GM13977 (cell line): ENCODE measurements at places on chromosomes 1 and 21.

DNA sequence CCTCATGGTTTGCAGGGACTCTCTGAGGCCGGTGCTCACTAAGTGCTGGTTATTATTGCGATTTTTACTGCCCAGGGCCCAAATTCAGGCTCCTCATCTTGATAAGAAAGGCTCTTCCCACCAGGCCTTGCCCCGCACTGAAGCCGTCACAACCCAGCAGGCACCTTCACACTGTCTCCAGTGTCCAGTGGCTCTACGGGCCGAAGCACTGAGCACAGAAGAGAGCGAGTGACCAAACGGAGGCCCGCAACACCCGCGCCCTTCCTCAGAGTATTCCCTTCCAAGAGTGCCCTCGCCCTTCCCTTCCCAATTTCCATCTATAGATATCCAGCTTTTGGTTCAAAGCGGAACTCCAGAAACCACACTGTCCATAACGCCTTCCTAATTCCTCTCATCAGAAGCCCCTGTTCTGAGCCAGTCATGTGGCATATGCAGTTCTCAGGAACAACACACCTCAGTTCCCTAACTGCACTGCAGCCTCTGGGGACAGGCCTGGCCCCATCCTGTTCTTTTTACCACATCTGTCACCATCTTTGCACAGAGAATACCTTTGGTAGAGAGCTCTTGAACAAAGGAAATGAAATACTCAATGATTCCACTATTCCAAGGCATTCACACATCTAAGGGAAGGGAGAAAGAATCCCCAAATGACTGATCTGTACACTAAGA, 15.1 kb downstream of the FALEC start:
- DNase-seq = no peak

DNA sequence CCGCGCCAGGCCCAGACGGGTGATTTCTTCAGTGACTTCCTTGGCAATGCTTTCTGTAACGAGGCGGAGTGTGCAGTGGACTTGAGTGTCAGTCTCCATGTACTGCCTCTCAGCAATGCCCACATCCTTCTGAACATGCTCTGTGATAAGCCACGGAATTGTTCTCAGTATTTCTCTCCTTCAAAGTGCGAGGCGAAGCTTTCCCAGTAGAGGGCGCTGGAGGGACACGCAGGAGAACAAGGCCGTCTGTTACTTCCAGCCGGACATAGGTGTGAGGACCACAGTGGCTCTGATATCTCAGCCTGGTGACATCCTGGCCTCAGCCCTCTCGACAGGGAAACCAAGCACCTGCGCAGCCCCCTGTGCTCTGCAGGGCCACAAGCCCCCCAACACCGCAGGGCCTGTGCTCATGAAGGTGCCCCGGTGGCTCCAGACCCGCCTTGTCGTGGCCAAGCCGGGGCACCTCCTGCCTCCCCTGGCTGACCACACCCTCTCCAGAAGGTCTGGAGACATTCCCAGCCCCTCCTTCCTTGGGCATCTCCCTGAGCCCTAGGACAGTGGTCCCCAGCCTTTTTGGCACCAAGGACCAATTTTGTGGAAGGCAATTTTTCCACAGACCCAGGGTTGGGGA, 46.1 kb upstream of the BACE2 start:
- DNase-seq = no peak

- DNase-seq = peak; percentile 97
These were observed at the start of gene MCL1 for GRCh38 chr1:150579110-150579944. MCL1 (minus strand) TSS chr1:150579610; CDS start chr1:150579530, 80 bp downstream.

GRCh38 chr1:79204779-79205479, 198.4 kb upstream of the ADGRL4 start:
- DNase-seq = no peak

- no peak for DNase-seq
These were observed 14.0 kb downstream of the KRTAP21-2 start for GRCh38 chr21:30733026-30733425.

DNA sequence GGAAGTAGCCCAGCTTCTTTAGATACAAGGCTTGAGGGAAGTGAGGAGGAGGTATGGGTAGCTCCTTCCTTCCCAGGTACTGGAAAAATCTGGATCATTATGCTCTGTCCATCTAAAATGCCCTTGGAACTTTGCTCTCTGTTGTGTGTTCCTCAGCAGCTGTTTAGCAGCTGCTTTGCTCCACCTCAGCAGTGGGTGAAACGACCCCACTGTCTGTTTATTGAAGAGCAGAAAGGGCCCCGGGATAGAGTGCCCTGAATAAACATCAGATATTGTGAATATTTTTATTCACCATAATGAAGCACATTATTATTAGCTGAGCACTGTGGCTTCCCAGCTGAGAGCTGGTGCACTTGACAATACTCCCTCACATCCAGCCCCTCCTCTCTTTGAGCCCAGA, 237.9 kb downstream of the PBX1 start:
- DNase-seq = no peak

GRCh38 chr1:165632152-165632469, 1.1 kb downstream of the MGST3 start:
- DNase-seq = no peak

- DNase-seq = no peak
These were observed 13.3 kb upstream of the PLCH2 start for GRCh38 chr1:2462819-2463218.

DNA sequence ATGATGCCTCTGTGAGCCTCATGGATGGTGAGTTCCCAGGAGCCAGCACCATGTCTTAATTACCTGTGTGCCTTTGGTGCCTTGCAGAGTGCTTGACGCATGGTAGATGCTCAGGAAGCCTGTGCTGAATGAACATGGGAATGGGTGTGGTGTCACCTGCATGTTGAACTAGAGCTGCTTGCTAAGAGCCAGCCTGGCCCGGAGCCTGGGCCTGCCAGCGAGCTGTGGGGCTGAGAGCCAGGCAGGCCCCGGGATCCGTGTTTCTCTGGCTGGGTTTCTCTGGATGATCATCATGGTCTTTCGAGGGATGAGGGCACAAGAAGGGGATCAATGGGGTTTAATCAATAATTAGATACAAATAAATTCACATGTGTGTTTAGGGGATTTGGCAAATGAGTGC, 6.7 kb upstream of the TEX35 start:
- no peak for DNase-seq

- no peak for DNase-seq
These were observed 90.7 kb downstream of the VPS13D start for GRCh38 chr1:12320486-12320885.

DNA sequence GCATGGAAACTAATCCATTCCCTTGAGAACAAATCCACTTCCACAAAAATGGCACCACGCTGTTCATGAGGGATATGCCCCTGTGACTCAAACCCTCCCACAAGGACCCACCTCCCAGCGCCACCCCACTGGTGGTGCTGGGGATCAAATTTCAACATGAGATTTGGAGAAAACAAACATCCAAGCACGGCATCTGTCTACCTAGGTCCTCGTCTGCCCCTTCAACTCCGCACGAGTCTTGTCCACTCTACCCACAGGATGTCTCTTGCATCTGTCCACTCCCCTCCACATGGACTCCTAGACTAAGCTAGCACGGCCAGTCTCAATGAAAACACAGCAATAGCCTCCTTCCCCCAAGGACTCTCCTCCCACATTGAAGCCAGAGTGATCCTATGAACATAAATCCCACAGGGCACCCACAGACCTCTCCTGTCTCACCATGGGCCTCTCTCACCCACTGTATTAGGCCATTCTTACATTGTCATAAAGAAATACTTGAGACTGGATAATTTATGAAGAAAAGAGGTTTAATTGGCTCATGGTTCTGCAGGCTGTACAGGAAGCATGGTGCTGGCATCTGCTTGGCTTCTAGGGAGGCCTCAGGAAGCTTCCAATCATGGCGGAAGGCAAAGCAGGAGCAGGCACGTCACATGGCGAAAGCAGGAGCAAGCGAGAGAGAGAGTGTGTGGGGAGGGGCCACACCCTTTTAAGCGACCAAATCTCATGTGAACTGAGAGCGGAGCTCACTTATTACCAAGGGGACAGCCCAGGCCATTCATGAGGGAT, 101.4 kb downstream of the TOMM20 start:
- no peak for DNase-seq
